Ovary (tissue), 10 donors: ENCODE measurements at places on chromosomes 4 and X.

DNA sequence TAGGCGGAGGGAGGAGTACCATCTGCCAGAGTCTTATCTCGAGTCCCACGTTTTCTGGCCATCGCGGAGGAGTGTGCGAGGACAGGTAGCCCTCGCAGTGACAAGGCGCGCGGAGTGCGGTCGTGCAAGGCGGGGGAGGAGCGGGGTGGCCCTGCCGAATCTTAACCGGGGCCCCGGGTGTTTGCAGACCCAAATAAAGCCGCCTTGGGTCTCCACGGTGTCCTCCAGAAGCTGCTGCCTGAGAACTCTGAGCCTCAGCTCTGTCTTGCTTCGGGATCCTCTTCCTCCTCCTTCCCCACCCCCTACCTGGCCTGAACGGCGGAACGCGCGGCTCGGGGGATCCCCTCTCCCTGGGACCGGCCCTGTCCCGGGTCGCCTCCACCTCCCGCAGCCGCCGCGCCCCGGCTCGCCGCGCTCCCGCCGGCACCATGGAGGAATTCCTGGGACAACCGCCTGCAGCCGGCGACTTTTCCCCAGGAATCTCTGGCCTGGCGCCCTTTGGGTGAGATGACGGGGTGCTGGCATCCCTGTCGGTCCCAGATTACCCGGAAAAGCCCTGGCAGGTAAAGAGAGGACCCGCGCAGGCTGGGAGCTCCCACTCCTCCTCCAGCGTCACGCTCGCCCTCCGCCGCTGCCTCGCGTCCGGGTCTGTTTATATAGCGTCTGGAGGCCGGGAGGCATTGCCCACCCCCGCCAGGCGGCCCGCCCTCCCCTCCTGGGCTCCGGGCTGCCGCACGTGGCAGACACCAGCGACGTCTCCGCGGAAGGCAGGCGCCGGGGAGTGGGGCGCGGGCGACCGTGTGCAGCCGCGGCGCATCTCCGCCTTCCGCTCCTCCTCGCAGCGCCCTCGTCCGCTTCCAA, at the start of gene GALNTL6:
TSS of gene GALNTL6 (plus strand) at position 740 of the 861 bp plus-strand sequence.
- DNase-seq, result no peak

DNA sequence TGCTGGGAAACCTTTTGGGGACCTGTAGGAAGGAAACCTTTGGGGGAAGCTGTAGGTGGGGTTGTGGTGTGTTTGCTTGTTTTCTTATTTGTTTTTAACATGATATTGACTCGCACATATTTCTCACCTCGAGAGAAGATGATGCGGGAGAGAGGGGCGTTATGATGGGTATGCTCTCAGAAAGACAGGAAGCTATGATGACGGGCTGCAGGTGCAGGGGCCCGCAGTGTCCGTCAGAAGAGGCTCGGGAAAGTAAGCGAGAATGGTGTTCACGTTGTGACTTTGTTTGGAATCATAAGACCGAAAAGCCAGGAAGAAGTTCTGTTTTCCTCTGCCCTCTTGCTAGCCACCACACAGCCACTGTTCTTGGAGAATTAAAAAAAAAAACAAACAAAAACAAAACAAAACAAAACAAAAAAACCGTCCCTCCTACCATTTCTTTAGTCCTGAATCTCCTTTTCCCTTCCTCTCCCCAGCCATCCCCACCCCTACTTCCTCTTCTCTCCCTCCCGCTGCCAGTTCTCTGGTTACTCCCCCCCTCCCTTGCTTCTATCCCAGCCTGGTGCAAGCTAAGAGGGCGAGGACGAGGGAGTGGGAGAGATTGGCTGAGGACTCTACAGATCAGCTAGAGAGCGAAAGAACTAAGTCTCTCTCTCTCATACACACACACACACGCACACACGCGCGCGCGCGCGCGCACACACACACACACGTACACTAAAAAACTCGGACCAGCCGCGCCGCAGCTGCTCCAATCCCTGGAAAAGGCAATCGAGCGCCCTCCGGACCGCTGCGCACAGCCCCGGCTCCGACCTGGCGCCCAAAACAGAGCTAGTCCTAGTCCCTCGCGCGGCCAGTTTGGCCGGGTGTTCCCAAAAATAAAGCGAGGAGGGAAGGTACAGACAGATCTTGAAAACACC, at the start of gene BMP3:
TSS of gene BMP3 (plus strand) at position 648 of the 920 bp plus-strand sequence. CDS start 577 bp downstream, outside the sequence.
- DNase-seq, result peak; percentile 79

DNA sequence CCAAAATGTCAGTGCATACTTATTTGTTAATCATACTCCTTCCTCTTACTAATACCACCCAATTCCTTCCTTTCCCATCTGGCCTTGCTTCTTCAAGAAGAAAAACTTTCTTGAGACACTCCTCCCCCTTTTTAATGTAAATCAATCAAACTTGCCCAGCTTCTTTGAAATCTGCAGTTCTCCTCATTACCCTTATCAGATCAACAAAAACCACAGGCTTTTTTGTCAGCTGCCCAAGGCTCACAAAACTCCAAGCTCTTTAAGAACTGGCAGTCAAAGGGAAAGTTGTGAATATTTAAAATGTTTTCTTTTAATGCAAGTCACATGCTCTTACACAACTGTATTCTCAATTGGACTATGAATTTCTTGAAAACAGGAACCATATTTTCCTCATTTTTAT, 11.3 kb upstream of the MYOZ2 start:
- DNase-seq, result no peak

DNA sequence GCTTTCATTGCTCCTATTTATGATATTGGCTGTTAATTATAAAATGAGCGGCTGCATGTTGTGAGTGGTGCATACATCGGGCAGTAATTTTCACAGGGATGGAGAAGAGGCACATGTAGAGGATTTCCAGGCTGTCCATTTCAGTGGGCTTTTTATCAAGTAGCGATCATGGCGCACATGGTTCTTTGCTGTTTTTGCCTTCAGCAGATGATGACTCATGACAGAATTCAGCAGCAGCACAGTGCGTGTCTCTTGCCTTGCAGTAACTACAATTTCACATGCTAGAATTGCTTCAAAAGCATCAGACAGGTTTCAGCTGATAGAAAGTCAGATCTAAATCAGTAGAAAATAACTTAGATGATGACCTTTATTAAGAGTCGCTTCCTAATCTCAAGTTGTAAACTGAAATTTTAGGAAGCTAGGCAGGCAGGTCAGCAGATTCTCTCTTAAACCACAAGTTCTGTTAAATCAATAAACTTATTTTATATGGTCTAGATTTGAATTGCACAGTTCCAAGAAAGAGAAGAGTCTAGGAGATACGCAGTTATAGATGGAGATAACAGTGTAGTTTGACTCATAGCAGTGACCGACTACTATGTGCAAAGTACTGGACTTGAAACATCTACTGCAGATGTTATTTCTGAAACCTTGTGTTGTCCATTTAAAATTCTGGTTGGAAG, 35.8 kb downstream of the LRP2BP start:
- DNase-seq, result no peak

DNA sequence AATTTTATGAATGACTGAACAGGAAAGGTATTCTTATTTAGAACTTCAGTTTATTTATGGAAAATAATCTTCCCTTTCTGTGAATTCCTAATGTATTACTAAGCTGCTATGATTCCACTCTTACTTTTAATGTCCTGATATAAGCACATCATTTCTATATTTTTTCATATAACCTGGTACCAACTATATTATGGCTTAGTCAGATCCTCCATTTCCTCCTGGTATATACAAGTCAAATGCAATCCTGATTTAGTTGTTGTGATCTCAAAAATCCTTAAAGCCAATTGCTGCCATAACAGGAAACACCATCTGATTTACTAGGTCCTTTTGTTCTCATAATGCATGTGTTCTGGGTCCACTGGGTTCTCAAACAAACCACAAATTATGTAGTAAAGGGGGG, 26.8 kb downstream of the TRMT2B start:
- DNase-seq, result no peak

GRCh38 chrX:53088136-53088974, 5.6 kb upstream of the KANTR start:
- DNase-seq, result peak; percentile 90

GRCh38 chr4:14596437-14596836, 405.8 kb upstream of the CPEB2 start:
- no peak for DNase-seq

- DNase-seq, result no peak
These were observed 11.7 kb upstream of the PRPS2 start for GRCh38 chrX:12779534-12779933.

DNA sequence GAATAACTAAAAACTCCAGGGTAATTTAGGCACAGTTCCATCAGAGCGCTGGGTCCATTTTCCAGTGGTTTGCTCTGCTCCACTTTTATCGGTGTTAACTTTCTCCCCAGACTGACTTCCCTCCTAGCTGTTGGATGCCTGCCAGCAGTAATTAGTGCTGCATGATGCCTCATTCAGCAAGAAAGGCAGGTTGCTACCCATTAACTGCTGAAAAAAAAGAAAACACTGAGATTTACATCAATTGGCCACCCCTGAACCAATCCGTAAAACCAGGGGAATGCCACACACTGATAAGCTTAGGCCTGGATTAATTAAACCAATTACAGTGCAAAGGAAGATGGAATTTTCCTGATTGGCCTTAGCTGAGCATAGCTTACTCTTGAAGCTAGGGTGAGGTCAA, 182.4 kb upstream of the CXXC4 start:
- DNase-seq, result no peak
